Vagina (tissue), 2 donors: ENCODE measurements at places on chromosomes 1 and 21.

GRCh38 chr21:38310646-38311485 lies 54.1 kb downstream of the KCNJ15 start:
- DNase-seq = no peak

GRCh38 chr1:246647113-246647512 lies 77.1 kb upstream of the SCCPDH start:
- no peak for DNase-seq

DNA sequence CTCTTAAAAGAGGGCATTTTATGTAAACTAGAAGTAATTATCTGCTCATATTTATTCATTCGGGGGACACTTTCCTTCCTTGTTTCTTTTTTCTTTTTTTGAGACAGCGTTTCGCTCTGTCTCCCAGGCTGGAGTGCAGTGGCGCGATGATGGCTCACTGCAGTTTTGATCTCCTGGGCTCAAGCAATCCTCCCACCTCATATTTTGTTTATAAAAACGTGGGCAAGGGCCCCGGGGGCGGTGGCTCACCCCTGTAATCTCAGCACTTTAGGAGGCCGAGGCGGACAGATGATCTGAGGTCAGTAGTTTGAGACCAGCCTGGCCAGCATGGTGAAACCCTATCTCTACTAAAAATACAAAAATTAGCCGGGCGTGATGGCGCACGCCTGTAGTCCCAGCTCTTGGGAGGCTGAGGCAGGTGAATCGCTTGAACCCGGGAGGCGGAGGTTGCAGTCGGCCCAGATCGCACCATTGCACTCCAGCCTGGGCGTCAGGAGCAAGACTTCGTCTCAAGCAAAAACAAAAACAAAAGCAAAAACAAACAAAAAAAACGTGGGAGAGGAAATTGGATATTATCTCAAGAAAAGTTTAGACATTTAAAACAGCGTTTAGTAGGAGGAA lies 926 bp upstream of the DFFA start:
- no peak for DNase-seq

- no peak for DNase-seq
These were observed 8.6 kb downstream of the AIM2 start for GRCh38 chr1:159067699-159068621.

- DNase-seq = no peak
These were observed 4.4 kb downstream of the NME7 start for GRCh38 chr1:169363046-169363730.

- no peak for DNase-seq
These were observed 7.6 kb downstream of the DNTTIP2 start for GRCh38 chr1:93871366-93871765.

DNA sequence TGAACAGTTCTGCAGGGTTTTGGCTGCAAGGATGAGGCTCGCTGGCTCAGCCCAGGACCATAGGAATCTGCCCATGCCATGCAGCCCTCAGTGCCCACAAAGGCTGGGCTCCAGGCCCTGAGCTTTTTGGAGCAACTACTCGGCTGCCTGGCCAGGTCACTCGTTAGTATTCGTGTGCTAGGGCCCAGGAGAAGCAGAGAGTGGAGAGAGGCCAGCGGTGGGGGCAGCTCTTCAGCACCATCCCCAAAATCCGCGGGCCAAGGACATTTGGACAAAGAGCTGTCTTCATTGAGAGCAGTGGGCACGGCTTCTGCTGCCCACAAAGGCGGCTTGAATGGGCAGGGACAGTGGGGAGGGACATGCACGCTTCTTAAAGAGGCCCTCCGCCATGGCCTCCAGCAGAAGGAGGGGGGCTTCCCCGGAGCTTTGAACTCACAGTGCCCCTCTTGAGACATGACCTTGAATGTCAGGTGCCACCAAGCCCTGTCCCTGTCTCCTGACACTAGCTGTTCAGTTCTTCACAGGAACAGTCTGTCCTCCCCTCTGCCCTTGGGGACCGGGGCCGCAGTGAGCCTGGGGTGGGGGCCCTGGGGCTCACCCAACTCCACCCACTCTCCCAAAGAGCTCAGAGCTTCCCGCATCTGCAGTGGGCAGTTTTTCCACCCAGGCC lies 106.1 kb upstream of the ARHGEF16 start:
- no peak for DNase-seq

DNA sequence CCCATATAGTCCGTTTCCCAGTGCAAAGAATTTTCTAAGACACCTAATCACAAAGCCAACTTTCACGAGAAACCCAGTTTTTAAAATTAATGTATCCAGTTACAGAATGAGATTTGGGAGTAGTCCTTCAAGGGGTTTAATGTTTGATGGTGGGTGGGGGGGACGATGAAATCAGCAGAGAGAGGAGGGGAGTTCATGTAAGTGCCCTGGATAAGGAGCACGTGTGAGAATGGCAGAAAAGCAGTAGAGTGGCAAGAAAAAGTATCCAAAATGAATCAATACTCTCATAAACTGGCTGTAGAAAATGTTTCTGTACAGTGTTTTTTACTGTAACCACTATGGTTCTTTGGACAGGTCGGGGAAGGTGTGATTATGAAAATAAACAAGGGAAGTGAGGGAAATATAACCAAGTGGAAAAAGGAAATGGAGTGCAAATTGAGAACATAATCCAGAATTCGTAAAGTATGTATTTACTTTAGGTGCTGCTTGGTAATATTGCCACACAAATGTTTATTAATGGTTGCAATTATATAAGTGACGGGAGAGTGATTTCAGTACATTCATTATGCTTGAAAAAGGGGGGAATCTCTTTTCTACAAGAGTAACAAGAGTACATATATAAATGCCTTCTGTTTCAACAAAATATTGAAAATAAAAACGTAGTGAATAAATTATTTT lies 118.7 kb upstream of the RRP15 start:
- no peak for DNase-seq

GRCh38 chr1:84390226-84390625 lies 8.1 kb upstream of the DNASE2B start:
- DNase-seq = no peak

DNA sequence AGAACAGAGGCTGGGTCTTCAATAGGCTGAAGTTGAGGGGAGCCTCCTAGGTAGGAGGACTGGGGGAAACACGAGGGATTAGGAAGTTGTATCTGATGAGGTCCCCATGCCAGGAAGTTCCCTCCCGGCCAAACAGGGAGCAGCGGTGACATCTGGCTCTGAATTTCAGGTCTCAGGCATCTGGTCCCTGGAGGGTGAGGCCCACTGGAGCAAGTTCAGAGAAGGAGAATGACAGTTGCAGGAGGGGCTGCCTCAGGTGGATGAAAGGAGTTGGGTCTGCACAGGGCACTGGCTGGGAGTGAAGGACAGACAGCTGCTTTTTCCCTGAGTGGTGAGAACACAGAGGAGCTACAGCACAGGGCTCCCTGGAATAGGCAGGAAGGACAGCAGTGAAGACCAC lies 9.1 kb downstream of the TMEM9 start:
- DNase-seq = no peak

DNA sequence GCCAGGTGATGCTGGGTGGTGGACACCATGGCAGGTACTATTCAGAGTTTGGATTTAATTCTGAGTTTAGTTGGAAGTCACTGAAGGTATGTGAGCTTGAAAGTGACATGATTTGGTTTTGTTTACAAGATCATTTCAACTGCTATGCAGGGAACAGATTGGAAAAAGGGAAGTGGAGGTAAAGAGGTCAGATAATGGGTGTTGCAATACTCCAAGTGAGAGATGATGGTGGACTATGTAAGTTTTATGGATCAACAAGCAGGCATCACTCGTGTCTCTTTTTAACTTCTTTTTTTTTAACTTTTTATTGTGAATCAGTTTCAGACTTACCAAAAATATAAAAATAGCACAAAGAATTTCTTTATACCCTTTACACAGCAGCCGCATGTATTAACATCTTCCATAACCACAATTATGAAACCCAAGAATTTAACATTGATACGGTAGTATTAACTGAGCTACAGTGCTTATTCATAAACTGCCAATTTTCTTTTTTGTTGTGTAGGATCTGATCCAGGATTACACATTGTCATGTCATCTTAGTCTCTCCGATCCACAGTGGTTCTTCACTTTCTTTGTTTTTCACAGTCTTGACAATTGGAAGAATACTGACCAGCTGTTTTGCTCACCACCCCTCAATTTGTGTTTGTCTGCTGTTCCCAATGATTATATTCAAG lies 24.9 kb upstream of the NHLH2 start:
- DNase-seq = no peak

DNA sequence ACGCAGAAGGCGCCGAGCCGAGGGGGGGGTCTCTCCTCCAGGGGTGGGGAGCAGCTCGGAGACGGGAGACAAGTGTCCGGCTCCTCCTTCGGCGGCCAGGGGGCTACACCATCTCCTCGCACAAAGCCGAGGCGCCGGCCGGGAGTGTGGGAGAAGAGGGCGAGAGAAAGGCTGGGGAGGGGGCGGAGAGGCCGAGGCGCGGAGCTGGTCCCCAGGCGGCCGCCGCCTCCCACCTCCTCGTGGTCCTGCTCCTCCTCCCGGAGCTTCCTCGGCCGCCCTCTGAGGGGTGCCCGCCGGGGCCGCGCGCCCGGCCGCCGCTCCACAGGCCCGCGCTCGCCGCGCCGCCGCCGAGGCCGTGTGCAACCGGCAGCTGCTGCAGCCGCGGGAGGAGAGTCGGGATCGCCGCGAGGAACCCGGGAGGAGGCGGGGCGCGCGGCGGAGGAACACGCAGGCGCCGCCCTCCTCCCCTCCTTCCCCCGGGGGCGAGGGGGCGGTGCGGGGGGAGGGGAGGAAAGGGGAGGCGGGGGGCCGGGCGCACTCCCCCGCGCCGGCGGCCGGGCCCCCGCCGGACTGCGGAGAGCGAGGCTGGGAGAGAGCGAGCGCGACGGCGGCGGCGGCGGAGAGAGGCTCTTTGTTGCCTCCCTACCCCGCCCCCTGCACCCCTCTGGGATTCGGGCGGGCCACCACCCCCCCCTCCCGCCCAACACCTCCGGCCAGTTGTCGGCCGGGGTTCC lies at the start of gene ENAH:
Gene ENAH, minus strand, starts transcription at position 395 of the 734 bp plus-strand sequence. CDS start 433 bp downstream, outside the sequence.
- no peak for DNase-seq

DNA sequence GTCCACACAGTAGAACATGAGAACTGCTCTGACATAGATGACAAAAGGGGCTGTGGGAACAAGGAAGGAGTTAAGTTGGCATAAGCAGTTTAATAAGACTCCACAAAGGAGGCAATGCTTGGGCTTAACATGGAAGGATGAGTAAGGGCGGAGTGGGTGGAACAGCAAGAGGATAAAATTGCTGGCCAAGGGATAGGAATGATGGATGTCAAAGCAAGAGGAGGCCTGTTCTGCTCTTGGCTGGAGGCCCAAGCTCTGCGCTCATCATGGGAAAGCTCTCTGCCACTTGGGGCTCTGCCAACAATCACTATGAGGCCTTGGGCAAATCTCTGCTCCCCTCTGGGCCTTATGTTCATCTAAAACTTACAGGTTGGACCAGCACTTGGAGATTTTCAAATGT lies 98.3 kb upstream of the CAMK1G start:
- no peak for DNase-seq

DNA sequence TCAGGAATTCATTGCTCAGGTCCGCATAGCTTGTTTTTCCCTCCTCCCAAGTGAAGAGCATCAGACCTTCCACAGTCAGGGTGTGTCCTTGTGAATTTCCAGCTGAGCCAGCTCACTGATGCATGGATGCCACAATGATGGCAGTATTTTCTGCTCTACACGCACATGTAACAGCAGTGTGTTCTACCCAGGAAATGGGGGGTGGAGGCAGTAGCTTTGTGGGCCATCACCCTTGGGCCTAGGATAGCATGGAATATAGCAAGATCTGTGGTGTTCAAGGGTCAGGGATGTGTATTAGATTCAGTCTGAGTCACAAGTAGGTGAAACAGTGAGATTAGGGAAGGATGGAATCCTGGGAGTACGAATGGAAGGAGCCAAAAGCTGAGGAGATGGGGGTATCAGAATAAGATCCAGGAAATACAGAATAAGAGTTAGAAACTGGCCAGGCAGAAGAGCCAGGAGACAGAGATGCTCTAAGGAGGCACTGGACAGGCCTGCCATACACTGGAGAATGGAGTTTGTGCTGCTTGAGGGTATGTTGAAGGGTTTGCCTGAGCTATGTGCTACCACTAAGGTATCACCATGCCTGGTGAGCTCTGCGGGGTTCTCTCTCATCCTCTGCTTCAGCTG lies 90.6 kb upstream of the CNIH3 start:
- DNase-seq = peak; percentile 40

- DNase-seq = no peak
These were observed 22.2 kb upstream of the PTPN14 start for GRCh38 chr1:214573386-214574318.

- no peak for DNase-seq
These were observed 28.9 kb downstream of the DISP1 start for GRCh38 chr1:222843469-222844410.

- no peak for DNase-seq
These were observed 29.9 kb downstream of the GIPC2 start for GRCh38 chr1:78075621-78076020.

DNA sequence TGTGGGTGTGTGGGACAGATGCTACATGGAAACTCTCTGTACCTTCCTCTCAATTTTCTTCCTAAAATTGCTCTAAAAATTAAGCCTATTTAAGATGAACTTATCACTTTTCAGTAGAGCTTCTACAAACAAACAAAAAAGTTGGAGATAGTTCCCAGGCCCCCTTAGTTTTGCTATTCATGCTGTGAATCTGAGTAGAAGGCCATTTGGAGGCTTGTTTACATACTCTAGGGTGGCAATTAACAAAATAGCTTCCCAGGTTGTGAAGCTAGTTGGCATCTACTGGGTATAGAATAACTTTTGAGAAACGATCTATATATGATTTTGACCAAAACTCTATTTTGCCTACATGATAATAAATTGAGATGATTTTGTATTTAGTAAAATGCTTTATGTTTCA lies 541.4 kb upstream of the B3GALT2 start:
- DNase-seq = no peak

- DNase-seq = no peak
These were observed 102.6 kb downstream of the AJAP1 start for GRCh38 chr1:4756851-4757580.

- DNase-seq = no peak
These were observed 2.6 kb upstream of the TMEM82 start for GRCh38 chr1:15739745-15740144.

DNA sequence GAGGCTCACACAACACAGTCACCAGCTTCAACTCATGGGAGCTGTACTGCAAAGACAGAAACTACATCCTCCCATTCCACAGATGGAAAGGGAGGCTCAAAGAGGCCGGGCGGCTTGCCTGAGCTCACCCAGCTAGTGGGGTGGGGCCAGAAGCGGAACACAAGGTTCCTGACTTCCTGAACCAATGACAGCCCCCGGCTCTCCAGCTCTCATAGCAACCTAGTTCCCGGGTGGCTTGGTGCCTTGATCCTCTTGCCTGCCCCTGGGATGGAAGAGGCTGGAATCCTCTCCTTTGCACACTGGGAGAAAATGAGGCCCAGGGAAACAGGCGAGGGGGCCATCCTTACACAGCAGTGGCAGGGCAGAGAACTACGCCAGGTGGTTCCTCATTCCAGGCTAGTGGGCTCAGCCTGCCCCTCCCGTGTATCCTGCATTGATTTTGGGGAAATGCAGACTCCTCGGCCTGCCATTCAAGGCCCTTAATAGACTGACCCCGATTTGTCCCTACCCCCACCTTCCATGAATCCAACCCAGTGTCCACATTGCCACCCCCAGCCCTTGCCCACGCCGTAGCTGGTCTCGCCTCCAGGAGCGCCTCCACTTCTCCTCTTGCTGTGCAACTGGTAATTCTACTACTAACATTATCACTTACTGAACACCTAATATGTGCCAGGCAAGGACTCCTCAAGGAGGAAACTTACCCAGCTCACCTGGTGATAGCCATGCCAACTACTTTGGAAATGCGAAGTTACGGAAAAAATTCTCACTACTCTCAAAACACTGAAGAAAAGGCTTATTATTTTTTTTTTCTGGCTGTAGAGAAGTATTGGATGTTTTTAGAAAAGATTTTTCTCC lies 5.0 kb downstream of the RAP1GAP start:
- no peak for DNase-seq

GRCh38 chr21:43012596-43012995 lies 38.2 kb downstream of the PKNOX1 start:
- no peak for DNase-seq
